Kasumi-1 (cell line): ENCODE measurements at places on chromosomes 4 and X.

- no peak for DNase-seq
Measured at GRCh38 chr4:24763631-24764297, 31.6 kb upstream of the SOD3 start.

DNA sequence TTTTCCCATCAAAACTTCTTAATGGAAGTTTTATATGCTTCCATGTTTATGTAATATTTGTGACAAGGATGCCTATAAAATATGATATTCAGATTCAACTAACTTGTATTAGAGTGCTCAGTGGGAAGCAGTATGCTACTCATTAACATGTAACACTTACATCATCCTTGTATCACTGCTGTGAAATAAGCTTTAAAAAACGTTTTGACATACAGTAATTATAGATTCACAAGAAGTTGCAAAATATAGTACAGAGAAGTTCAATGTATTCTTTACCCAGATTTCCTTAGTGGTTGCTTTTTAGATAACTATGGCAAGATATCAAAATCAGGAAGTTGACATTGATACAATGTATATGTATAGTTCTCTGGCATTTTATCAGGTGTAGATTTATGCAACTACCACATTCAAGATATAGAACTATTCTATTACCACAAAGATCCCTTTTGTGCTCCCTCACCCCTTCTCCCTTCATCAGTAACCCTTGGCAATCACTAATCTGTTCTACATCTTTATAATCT, 56.3 kb downstream of the DTHD1 start:
- DNase-seq: peak; percentile 32

- DNase-seq: no peak
Measured at GRCh38 chrX:41110801-41111625, 25.8 kb downstream of the USP9X start.

- DNase-seq: peak; percentile 2
Measured at GRCh38 chrX:114959729-114960128, 57.7 kb downstream of the IL13RA2 start.
